ENCODE measurements at places on chromosomes 7 and 10.

GRCh38 chr7:70660154-70660818 is 471.7 kb upstream of the GALNT17 start:
- DNase-seq = peak; percentile 82

GRCh38 chr7:36638140-36638539 is 86.2 kb downstream of the AOAH start:
- DNase-seq = no peak

- no peak for DNase-seq
These were observed 35.4 kb downstream of the ADAP1 start for GRCh38 chr7:919114-919442.

GRCh38 chr7:135966341-135967043 is 10.7 kb downstream of the MTPN start:
- DNase-seq = no peak

DNA sequence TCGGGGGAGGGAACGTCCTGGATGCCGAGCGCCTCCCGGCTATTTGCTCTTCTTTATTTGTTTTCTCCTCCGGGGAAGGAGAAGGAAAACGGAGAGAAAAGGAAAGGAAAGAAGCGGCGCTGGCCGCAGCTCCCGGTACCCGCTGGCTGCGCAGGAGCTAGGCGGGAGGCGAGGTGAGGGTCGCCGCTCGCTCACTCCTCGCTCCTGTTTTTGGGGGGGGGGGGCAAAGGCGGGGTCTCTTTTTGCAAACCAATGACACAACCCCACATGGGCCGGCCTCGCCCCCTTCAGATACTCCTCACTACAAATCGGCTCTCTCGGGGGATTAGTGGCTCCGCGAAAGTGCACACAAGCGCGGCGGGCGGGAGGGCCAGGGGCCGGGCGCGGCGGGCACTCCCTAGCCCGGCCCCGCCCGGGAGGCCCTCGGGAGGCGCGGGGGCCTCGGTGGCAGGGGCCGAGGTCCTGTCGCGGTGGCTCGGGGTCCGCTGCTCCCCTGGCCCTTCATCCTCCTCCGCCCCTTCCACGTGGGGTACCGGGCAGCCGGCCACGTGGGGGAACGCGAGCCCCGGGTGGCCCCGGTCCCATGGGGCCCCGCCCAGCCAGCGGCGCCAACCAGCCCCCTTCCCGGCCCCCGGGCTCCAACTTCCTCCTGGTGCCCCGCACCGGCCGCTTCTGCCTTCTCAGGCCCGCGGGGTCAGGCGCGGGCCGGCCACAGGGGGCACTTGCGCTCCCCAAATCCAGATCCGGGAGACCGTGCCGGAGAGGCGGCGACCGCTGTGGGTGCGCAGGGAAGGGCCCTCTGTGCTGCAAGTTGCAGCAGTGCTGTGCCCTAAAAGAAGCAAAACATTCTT is 718 bp upstream of the CTBP2 start:
- peak; percentile 81 for DNase-seq
